ENCODE measurements at places on chromosomes 3 and 15.

GRCh38 chr3:85005946-85006345, 47.2 kb downstream of the CADM2 start:
- DNase-seq: no peak

DNA sequence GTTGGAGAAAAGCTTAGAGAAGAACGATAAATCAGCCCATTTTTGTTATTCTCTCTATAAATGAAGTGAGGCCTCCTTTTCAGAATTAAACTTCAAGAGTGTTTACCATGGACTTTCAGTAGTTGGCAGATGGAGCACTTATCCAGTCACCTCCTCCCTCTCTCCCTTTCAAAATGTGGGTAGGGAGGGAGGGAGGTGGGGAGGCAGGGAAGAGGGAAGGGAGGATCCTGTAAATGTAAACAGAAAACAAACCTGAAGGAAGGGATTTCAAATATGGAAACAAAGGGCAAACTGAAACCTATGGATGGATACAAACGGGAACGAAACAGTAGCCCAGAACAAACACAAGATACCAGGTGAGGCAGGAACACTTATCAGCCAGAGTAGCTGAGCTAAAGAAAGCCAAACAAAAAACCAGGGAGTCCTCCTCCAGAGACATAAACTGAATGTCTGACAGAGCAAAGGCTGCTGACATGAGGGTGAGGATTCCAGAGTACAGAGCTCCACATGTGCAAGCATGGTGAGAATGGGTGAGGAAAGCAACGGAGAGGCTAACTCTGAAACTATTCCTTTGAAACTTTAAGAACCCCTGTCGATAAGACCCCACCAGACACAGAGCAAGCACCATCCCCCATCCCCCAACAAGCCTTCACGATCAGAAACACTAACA, 41.0 kb upstream of the GP5 start:
- peak; percentile 20 for DNase-seq

DNA sequence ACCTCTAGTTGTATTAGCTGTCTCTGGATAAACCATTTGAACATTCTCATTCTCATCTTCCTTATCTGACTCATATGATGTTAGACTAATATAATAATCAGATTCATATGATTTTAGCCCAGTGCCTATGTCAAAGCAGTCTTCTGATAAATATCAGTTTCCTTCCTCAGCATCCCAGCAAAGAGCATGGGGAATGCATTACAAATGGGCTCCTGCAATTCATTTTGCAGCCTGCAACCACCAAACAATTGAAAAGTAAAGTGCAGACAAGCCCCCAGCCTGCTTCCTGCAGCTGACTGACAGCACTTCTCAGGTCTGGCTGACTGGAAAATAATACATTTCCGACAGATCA, 78.2 kb upstream of the STAC start:
- DNase-seq: no peak

- DNase-seq: no peak
Observed at GRCh38 chr3:105853801-105854432, 14.9 kb downstream of the CBLB start.

DNA sequence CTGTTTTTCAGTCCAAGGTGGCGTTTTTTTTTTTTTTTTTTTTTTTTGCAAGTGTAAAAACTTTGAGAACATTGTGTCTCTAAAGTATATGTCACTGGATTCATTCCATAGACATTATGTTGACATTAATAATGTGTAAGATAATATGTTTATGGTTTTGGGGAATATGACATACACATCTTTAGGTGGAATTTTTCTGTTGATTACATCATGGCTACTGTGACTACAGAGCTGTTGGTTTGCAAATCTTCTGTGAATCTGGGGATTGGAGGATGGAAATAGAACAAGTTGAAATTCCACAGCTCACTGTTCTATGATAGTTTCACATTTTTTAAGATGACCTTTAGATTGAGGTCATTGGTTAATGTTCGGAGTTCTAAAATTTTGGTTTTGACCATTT, 24.4 kb upstream of the PLSCR2 start:
- peak; percentile 95 for DNase-seq

DNA sequence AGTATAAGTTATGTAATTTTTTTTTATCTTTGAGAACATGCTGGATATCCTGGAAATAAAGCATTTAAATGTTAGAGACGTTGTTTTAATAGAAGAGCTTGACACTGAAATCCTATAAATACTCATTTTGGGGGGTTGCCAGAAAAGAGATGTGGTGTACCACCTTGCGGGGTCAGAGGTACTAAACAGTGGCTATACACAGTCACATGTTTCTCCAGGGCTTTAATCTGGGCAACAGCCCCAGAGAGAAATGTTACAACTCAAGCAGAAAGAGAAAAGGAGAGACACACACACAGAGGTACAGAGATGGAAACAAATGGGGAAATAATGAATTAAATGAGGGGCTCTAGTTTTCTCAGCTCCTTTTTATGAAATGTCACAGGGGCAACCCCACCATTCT, 113.8 kb downstream of the SENP2 start:
- no peak for DNase-seq

GRCh38 chr3:53420831-53421230, 73.5 kb upstream of the DCP1A start:
- no peak for DNase-seq

DNA sequence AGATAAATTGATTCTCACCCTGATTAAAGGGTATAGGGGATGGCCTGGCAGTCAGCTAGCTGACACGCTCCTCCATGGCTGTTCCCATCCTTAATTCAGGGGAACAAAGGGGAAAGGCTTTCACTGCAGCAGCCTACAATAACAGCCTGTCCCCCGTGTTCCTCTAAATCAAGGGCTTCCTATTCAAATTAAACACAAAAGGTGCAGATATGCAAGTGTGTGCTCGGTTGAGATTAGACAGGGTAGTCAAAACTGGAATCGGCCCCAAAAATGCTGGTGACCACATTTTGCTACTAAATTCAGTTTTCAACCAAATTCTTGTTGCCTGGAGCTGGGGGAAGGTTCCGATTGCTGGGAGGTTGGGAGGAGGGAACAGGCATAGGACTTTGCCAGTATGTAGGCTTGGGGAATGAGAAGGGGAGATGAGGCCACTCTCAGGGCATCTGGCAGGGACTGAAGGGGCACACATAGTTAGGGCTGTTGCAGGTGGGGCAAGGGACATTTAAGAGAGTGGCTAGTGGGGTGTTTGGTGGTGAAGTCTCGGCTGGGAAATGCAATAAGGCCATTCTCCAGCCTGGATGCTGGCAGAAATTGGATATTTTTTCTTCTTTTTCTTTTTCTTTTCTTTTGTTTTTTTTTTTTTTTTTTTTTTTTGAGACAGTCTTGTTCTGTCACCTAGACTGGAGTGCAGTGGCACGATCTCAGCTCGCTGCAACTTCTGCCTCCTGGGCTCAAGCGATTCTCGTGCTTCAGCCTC, 32.9 kb upstream of the CTSH start:
- no peak for DNase-seq

DNA sequence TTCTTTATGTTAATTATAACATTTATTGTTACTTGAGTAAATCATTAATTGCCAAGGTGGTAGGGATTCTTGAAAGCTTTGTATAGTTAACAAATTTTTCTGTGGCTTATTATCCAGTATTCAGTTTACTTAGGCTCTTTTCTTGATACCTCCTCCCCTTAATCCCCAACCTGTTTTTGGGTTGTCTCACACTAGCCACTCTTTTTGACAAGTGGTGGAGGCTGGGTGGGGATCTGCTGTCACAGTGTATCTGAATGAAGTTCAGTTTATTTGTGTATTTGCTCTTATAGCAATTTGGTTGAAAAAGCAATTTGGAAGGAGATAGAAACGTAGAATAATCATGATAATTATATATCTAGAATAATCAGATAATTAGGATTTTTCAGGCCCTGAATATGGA, 43.8 kb downstream of the STT3B start:
- no peak for DNase-seq

- DNase-seq: peak; percentile 75
Observed at GRCh38 chr3:172646439-172647015, 64.3 kb downstream of the NCEH1 start.

DNA sequence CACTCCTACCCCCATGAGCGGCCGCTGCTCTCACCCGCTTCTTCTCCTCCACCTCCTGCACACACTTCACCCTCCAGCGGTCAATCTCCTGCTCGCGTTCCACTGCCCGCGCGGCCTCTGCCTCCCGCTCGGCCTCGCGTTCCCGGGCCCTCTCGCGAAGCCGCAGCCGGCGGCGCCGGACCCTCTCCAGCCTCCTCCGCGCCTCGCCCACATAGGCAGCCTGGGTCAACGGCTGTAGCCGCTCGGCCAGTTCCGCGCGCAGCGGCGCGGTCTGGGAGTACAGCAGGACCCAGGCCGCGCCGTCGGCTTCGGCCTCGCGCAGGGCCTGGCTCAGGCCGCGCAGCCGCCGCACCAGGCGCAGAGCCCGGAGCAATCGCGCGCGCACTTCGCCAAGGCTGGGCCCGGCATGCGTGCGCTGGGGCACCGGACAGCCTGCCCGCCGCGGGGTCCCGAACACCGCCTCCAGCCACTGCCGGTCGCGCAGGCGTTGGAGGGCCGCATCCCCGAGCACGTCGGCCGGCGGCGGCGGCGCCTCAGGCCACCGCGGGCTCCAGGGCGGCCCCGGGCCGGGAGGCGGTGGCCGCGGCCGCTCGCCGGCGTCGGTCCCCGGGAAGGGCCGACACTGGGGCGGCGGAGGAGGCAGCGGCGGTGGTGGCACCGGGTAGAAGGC, 595 bp downstream of the PDCD7 start:
- peak; percentile 63 for DNase-seq

GRCh38 chr15:60763688-60764087, 284.7 kb upstream of the ICE2 start:
- DNase-seq: no peak

- no peak for DNase-seq
Observed at GRCh38 chr3:130905551-130905950, 11.7 kb downstream of the ATP2C1 start.

DNA sequence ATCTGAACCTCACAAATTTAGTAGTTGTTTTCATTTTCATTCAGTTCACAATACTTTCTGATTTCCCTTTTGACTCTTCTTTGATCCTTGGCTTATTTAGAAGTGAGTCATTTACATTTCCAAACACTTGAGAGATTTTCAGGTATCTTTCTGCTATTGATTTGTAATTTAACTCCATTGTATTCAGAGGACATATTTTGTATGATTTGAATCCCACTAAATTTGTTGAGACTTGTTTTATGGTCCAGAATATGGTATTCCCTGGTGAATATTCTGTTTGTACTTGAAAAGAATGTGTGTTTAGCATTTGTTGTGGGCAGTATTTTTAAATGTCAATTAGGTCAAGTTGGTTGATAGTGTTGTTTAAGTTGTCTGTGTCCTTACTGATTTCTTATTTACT, 29.6 kb downstream of the FAN1 start:
- DNase-seq: no peak

DNA sequence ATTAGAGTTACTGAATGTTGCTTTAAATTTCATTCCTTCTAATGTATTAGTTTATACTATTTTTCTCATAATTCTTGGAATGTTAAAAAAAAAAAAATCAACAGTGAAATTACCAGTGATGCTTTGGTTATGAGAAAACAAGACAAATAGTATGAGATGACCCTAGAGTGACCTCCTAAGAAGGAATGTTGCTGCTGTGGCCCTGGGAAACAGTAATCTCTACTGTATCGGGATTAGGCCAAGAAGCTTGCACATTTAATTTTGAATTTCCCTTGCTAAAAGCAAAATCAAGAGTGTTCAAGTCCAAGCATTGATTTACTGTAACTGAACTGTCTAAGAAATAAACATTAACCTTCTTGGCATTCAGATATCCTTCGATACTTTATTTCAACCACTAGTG, 18.1 kb downstream of the TOPBP1 start:
- DNase-seq: no peak

- no peak for DNase-seq
Observed at GRCh38 chr15:74157868-74158827, 15.4 kb upstream of the ISLR start.

- DNase-seq: peak; percentile 63
Observed at GRCh38 chr15:58479941-58480340, 48.1 kb downstream of the LIPC start.

DNA sequence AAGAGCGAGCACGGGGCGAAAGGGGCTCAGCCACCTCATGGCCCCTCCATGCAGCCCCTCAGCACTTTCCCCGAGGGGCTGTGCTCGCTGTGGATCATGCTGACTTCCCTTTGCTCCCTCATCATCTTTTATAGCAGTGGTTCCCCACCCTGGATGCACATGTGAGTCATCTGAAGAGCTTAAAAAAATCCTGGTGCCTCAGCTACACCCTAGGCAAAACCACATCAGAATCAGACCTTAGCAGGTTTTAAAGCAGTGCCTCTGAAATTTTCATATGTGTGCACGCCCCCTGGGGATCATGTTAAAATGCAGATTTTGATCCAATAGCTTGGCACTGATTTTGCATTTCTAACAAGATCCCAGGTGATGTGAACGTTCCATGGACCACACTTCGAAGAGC, 50.9 kb downstream of the FEM1B start:
- DNase-seq: no peak

DNA sequence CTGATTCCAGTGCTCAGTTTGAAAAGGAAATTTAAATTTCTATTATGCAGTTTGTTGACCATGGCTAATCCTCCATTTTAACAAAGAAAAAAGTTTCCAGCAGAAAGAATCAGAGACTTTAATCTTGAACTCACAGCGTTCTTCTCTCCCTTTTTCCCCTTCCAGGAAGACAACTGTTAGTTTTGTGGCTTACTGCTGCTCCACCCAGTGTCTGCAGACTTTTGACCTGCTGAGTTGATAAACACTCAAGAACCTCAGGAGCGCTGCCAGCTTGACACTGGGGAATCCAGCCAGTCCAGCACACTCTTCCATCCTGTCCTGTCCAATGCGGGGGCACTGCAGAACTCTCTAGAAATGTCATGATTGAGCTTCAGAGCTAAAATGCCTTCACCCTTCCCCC, 134.6 kb downstream of the LRRC28 start:
- DNase-seq: peak; percentile 72

- no peak for DNase-seq
Observed at GRCh38 chr15:63420333-63420747, 38.7 kb upstream of the CA12 start.

GRCh38 chr3:74613521-74614106, 845 bp downstream of the CNTN3 start:
- no peak for DNase-seq

DNA sequence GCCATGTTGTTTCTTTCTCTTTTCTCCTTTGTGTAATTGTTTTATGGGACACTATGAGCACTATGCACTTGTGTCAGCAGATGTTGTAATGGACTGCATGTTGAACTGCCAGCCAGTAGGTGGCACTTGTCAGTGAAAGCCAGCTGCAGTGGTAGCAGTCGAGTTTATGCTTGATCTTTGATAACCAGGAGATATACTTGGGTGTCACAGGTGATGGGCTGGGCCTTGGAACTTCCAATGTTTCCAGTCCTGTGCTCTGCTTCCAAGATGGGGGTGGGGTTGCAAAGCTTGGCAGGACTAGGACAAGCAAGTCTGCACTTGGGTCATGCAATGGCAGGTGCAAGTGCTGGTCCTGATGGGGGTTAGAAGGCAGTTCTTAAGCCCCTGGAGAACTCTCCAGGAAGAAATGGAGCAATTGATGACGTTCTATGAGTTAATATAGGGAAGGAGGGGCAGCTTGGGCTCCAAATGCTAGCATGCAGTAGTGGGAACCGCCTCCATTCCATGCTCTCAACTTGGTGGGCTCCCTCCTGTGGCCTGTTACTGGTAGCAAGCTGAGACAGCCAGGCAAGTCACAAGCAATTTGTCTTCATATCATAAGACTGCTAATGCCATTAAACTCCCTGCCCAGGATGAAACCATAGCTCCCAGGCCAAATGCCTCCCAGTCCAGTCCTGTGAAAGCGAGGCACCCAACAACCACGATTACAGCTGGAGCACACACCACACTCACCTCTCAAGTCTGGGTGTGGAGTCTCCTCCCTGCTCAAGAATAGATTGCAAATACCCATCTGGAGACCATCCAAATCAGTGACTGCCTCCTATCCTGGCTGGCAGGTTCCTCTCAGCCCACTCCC, 287.2 kb downstream of the CGGBP1 start:
- DNase-seq: no peak

Data from fibroblast of lung (primary cell).